ENCODE measurements at places on chromosomes 3 and 15. TPM values are rescaled to one million over a fixed set of nuclear protein-coding genes. Genes with fewer than 3 reads are reported as not detected.

DNA sequence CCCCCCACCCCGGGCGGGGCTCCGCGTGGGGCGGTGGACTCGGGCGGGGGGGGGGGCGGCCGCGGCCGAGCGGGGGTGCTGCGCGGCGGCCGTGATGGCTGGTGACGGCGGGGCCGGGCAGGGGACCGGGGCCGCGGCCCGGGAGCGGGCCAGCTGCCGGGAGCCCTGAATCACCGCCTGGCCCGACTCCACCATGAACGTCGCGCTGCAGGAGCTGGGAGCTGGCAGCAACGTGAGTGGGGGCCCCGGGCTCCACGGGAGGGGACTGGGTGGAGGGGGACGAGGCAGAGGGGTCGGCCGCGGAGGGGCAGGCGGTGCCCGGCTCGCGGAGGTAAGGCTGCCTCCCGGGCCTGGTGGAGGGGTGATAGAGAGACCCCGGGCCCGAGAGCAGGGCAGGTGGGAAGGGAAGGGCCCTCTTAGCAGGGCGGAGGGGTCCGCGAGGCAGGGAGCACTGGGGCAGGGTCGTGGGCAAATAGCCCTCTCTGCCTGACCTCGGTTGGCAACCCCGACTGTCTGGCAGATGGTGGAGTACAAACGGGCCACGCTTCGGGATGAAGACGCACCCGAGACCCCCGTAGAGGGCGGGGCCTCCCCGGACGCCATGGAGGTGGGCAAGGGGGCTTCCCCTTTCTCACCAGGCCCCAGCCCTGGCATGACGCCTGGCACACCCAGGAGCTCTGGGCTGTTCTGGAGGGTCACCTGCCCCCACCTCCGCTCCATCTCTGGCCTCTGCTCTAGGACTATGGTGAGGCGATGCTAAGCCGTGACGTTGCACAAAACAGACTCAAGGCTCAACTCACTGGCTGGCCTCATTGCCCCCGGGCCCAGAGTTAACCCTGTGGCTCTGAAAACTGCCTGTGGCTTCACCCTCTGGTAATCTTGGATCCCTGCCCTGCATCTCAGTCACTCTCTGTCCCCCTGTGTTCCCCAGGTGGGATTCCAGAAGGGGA, at the start of gene ECE2:
ECE2 (plus strand) TSS at position 62 of the 950 bp plus-strand sequence; CDS start at position 194, 132 bp downstream.
- H3K27ac ChIP-seq, result no peak within 1 kb of the TSS
- H3K36me3 ChIP-seq, result no peaks in the 10 kb centered on the region
- H3K27me3 ChIP-seq, result peaks cover 44% of the 10 kb centered on the region
- H3K4me1 ChIP-seq, result peaks cover 8% of the 10 kb centered on the region

GRCh38 chr15:31799715-31800321, 230.5 kb upstream of the CHRNA7 start:
- no peaks in the 10 kb centered on the region for H3K36me3 ChIP-seq
- H3K4me1 ChIP-seq, result no peaks in the 10 kb centered on the region
- no peak overlapping the region for H3K27ac ChIP-seq
- no peaks in the 10 kb centered on the region for H3K27me3 ChIP-seq
- no peak for DNase-seq

Gene A4GNT
- not detected for total RNA-seq

DNA sequence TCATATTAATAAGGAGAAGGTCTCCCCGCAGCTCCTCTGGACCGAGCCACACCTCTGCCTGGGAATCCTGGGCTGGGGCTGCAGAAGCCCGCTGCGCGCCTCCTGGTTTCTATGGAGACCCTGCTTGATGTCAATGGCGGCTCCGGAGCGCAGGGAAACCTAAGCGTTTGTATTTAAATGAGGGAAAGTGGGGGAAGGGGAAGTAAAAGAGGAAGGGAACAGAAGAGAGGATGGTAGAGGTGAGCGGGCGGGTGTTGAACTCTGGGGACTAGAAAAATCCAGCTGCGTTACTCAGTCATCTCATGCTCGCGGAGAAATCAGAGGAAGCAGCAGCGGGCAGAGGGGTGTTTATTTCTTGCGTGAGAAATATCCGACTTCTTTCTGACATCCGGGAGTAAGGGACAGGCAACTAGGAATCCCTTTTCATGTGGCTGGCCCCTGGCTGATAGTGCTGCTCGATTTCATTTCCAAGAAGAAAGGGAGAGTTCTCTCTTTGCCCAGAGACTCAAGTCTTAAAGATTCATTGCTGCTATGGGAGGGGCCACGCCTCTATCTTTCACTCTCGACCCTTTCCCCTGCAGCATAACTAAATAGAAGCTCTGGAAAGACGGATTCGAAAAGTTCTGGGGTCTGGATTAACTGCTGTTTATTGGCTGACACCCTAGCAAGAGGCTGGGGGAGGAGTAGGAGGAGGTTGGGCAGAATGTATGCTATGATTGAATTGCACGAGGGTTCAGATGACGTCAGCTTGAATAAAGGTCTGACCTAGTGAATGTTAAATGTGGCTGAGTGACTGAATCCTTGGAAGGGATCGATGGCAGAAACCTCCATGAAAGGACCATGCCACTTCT, 110.5 kb upstream of the GAP43 start:
- no peaks in the 10 kb centered on the region for H3K4me1 ChIP-seq
- no peak overlapping the region for H3K27ac ChIP-seq
- H3K27me3 ChIP-seq, result no peaks in the 10 kb centered on the region
- DNase-seq, result peak; percentile 0
- no peaks in the 10 kb centered on the region for H3K36me3 ChIP-seq

DNA sequence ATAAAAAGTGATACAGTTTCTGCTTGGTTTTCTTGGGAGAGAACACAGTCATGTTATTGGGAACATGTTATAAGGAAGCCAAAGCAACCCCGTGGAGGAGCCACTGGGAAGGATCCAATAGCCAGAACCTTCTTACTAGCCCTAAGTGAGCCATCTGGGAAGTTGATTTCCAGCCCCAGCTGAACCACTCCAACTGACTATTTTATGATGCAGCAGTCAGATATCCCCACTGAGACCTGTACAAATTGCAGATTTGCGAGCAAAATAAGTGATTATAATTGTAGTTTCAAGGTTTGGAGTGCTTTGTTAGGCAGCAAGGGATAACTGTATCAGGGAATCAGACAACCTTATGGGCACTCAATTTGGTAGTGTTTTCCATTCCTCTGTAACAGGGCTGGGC, 43.3 kb upstream of the ZPLD1 start:
- no peak for DNase-seq
- no peaks in the 10 kb centered on the region for H3K27me3 ChIP-seq
- no peak overlapping the region for H3K4me3 ChIP-seq
- no peaks in the 10 kb centered on the region for H3K36me3 ChIP-seq
- H3K27ac ChIP-seq, result no peak overlapping the region

Gene AMIGO3
- 0.18 TPM for total RNA-seq

DNA sequence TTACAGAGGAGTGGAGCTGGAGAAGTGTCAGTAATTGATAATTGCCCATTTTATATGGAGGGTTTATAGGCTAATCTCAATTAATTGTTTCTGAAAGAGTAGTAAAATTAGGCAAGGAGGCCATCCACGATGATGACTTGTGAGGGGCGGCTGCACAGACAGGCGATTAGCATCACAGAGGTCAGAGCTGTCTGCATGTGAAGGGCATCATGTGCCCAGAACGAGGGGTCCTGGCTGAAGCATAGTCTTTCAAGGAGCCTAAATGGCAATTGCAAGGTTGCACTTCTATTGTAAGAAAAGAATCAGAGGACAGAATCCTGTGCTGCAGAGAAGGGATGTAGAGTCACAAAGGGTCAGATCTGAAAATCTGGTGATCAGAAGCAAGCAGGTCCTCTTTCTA, 196.6 kb downstream of the EBLN2 start:
- no peak overlapping the region for H3K4me3 ChIP-seq
- H3K27ac ChIP-seq, result no peak overlapping the region
- no peaks in the 10 kb centered on the region for H3K36me3 ChIP-seq
- H3K4me1 ChIP-seq, result peaks cover 8% of the 10 kb centered on the region
- no peak for DNase-seq
- 0 out of 2 replicates have a peak, but pooled peaks cover 5% of the 10 kb centered on the region for H3K27me3 ChIP-seq

GRCh38 chr15:66587020-66587419, 21.2 kb upstream of the LCTL start:
- DNase-seq, result no peak
- peaks cover 53% of the 10 kb centered on the region for H3K4me1 ChIP-seq
- no peak overlapping the region for H3K4me3 ChIP-seq
- H3K27ac ChIP-seq, result no peak overlapping the region
- H3K27me3 ChIP-seq, result no peaks in the 10 kb centered on the region

GRCh38 chr3:26621176-26621575, 1.4 kb upstream of the LRRC3B start:
- no peak for DNase-seq
- H3K4me3 ChIP-seq, result no peak overlapping the region
- no peaks in the 10 kb centered on the region for H3K27me3 ChIP-seq
- H3K36me3 ChIP-seq, result no peaks in the 10 kb centered on the region
- no peak overlapping the region for H3K27ac ChIP-seq

- H3K27me3 ChIP-seq, result no peaks in the 10 kb centered on the region
- no peak for DNase-seq
- H3K4me3 ChIP-seq, result peak overlapping the region; percentile 86
- peaks cover 13% of the 10 kb centered on the region for H3K4me1 ChIP-seq
- H3K36me3 ChIP-seq, result peaks cover 21% of the 10 kb centered on the region
Measured at GRCh38 chr3:148992635-148993255, 1.4 kb downstream of the GYG1 start.

DNA sequence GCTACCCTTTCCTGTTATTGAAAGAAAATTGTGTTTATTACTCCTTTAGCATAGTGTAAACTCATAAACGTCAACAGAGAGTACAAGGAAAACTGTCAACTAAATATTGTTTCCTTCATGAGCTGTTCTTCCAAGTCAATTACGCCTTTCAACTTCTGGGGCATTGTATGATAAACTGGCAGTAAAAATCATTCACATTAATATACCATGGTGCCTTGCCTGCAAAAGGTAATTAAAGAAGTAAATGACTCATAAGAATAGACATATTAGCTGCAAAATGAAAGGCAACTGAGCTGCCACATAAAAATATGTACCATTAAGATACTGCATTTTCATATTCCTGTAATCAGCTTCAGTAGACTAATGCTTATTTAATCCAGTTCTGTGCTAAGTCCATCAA, 447.3 kb downstream of the FOXP1 start:
- peaks cover 17% of the 10 kb centered on the region for H3K4me1 ChIP-seq
- no peaks in the 10 kb centered on the region for H3K27me3 ChIP-seq
- no peak for DNase-seq
- H3K27ac ChIP-seq, result no peak overlapping the region

DNA sequence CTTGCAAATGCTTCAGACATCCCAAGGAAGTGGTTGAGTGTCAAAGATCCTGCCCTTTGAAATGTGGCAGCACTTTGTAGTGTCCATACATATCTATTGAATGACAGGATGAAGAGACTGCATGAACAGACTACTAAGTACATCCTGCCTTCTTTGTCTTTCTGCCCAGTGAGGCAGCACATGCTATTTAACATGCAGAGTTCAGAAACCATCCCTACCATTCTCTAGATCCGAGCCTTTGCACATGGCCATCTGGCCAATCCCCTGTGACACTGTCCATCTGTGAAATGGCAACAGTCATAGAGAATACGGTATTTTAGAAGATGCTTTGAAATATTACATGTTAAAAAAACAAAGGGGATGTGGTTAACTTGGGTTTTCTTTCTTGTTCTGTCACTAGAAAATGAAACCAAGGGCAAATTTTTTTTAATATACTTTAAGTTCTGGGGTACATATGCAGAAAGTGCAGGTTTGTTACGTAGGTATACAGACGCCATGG, 519.6 kb downstream of the NTRK3 start:
- no peak overlapping the region for H3K4me3 ChIP-seq
- H3K36me3 ChIP-seq, result no peaks in the 10 kb centered on the region
- no peak overlapping the region for H3K27ac ChIP-seq
- H3K4me1 ChIP-seq, result peaks cover 5% of the 10 kb centered on the region
- no peak for DNase-seq

Gene NECTIN3
- 0.16 TPM for total RNA-seq

Gene SEMA5B
- total RNA-seq, result not detected

- H3K27me3 ChIP-seq, result no peaks in the 10 kb centered on the region
- H3K4me3 ChIP-seq, result no peak overlapping the region
- H3K4me1 ChIP-seq, result no peaks in the 10 kb centered on the region
- no peak for DNase-seq
- no peak overlapping the region for H3K27ac ChIP-seq
Measured at GRCh38 chr3:168956076-168956475, 707.4 kb downstream of the MECOM start.
